ENCODE measurements at places on chromosomes 2 and 18.

DNA sequence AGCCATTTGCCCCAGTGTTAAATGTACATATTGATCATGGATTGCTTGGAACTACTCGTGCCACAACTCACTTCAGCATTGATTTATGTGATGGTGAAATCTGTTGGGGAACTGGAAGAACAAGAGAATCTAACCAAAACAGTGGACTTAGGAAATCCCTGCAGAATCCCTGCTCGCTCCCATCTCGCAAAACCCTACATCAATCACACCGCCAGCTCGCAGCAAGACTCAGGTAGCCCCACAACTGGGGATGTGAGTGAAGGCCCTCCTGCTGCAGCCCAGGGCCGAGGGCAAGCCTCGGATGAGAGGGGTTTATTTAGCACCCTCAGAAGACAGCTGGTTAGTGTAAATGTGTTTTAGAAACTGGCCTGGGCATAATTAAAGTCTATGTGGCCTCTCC lies 171.6 kb downstream of the ANAPC1 start:
- no peak for DNase-seq

GRCh38 chr2:165970663-165971062 lies 17.1 kb upstream of the TTC21B start:
- DNase-seq: no peak

DNA sequence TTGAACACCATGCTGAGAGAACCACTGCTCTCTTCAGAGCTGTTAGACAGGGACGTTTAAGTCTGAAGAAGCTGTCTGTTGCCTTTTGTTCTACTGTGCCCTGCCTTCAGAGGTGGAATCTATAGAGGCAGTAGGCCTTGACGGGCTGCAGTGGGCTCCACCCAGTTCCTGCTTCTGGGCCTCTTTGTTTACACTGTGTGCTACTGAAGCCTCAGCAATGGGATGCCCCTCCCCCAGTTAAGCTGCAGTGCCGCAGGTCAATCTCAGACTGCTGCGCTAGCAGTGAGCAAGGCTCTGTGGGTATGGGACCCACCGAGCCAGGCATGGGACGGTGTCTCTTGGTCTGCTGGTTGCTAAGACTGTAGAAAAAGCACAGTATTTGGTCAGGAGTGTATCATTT lies 162.3 kb upstream of the NXPH2 start:
- DNase-seq: no peak

DNA sequence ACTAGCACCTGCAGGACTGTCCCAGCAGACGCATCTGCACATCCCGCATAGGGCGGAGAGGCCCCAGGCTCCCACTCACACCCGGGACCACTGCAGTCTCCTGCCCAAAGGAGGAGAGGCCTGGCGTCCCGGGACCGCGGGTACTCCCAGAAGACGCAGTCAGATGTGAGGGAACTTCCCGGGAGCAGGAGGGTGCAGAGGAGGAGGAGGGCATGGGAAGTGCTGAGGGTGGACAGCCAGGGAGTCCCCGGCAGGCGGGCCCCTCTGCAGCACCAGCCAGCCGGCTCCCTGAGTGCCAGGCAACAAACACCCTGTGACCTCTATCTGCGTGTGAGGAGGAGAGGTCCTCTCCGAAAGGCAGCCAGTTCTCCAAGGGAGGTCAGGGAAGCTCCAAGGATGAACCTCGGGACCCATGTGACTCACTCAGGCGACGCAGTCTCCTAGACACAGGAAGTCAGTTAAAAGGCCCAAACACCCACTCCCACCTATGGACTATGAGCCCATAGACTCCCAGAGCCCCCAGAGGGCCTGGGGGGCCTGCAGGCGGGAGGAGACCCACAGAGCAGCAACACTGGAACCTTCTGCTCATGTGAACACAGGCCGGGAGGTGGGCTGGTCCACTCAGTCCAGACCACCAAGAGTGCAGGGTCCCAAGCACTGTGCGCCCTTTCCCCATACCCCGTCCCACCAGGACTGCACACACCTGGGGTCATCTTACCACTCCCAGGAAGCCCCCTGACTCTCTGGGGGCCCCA lies 4.2 kb downstream of the PXDN start:
- no peak for DNase-seq

DNA sequence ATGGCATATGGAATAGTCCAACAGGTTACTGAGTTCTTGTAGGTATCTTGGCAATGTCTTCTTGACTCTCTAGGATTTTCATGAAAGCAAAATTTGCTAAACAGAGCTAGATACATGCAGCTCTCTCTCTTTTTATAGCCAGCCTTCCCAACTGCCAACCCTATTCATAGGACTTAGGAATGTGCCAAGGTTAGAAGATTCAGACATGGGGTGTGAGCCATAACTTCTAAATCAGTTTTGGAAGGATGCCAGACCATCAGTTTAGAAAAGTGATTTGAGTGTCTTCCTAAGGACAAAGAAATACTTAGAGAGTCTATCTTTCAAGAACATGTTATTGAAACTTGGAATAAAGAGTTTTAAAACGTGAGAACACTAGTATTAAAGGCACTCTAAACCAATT lies 619.5 kb upstream of the FANCL start:
- no peak for DNase-seq
